ENCODE measurements at places on chromosomes 12 and 14.

GRCh38 chr12:11856971-11857370 is 207.5 kb downstream of the ETV6 start:
- DNase-seq: no peak

DNA sequence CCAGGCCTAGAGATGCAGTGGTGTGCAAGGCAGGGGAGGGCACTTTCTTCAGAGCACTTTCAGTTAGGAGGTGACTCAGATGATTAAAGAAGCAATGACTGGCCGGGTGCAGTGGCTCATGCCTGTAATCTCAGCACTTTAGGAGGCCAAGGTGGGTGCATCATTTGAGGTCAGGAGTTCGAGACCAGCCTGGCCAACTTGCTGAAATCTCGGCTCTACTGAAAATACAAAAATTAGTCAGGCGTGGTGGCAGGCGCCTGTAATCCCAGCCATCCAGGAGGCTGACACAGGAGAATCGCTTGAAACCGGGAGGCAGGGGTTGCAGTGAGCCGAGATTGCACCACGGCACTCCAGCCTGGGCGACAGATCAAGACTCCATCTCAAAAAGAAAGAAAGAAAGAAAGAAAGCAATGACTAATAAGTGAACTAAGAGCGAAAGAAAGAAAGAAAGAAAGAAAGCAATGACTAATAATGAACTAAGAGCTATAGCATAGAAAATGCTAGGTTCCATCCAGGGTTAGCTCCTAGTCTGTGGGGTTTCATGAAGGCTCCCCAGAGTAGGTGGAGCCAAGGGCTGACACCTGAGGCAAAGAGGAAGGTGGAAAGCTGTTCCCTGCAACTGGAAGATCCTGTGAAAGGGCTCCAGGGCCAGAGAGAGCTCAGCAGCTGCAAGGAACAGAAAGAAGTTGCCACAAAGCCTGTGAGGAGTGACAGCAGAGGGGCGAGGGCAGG is 334.5 kb downstream of the CACNA1C start:
- DNase-seq: no peak

GRCh38 chr12:96846293-96846692 is 60.8 kb upstream of the NEDD1 start:
- no peak for DNase-seq

DNA sequence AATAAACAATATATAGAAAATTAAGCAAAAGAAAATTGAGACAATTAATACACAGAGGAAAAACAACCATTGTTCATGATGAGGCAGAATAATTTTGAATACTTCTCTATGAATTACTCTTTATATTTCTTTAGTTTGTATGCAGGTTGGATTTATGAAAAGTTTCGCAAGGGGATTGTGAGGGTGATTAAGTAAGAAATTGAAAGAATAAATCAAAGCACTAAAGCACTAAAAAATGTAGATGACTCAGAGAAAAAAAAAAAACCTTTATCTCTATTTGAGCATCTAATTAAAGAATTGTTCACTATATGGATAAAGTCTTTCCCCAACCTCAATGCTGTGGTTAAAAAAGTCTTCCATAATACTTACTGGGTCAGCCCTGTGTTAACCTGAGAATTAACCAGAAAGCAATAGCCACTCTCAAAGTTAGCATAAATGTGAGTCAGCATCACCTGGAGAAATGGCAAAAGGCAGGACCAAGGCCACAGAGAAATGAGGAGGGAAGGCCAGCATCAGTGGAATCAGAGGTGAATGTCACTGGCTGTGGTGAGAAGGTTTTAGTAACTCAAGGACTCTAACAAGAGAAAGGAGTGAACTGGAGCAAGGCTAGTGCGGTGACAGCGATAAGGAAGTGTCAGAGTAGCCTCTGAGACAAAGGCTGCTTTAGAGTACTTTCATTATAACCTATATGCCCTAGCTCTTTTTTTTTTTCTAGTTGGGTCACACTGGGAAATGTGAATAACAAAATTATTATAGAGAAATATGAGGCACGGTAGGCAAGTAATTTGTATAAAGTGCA is 310.4 kb downstream of the KCNC2 start:
- DNase-seq: no peak

DNA sequence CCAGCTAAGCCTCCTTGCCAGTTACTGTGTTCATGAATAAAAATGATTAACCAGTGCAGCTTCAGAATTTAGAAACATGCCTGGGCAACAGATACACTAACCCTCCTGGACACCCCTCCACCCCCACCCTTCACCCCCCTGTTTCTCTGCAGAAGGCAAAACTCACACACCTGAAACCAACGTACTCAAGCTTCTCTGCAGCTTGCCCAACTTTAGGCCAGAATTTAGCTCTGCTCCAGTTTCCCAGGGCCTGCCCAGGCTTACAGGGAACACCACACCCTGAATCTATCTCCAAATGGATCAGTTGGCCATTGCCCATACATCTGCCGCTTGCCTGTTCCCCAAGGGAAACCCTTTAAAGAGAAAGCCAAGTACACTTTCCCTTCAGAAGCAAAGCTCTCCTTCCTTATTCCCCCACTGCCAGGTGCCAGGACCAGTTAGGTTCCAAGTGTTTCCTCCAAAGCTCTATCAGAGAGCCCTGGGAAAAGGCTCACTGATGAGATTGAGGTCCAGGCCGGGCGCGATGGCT is 1.8 kb upstream of the SPPL3 start:
- no peak for DNase-seq

- DNase-seq: no peak
Measured at GRCh38 chr12:112342587-112342986, 39.6 kb downstream of the HECTD4 start.

DNA sequence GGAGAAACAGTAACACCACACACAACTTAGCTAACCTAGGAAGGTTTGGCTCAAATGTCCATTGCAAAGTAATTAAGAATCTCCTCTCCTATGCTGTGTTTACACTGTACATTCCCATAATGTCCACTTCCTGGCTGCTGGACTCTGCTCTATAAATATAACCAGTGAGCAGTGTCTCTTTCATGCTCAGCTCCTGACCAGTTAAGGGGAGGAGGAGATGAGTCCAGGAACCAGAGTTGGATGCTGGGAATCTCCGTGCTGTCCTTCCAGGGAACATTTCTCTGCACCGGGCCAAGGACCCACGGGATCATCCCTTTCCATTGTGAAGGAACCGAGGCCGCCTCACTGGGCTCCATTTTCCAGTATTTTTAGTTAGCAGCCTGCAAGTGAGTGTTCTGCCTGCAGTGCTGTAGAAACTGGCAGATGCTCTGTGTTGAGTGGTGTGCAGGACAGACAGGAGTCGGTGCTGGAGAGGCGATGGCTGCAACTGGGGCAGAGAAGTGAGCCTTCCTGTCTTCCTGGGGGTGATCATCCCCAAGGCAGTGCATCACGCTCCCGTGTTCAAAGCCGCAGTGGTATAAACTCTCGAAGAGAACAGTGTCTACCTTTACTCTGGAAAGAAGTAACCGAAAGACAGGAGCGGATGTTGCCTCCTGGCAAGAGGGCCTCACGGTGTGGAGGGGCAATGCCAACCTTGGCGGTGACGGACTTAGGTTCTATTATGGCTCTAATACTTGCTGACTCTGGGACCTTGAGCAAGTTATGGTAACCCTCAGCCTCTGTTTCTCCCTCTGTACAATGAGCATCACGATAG is 195.5 kb downstream of the CACNA1C start:
- no peak for DNase-seq

GRCh38 chr14:54206516-54206915 is 190.3 kb upstream of the CDKN3 start:
- DNase-seq: no peak

- DNase-seq: no peak
Measured at GRCh38 chr12:95253386-95253785, 35.8 kb downstream of the VEZT start.

Data from activated T-helper 2 cell treated with anti-CD3 and anti-CD28 coated beads, Interferon-gamma antibody, Interleukin-2, Interleukin-4, amounts not matched to agents 10 μg/mL and 5 μg/mL and 100 μg/mL, durations not matched to agents 14 hours and 24 hours and 36 hours (primary cell).